ENCODE measurements at places on chromosomes 2 and 18.

DNA sequence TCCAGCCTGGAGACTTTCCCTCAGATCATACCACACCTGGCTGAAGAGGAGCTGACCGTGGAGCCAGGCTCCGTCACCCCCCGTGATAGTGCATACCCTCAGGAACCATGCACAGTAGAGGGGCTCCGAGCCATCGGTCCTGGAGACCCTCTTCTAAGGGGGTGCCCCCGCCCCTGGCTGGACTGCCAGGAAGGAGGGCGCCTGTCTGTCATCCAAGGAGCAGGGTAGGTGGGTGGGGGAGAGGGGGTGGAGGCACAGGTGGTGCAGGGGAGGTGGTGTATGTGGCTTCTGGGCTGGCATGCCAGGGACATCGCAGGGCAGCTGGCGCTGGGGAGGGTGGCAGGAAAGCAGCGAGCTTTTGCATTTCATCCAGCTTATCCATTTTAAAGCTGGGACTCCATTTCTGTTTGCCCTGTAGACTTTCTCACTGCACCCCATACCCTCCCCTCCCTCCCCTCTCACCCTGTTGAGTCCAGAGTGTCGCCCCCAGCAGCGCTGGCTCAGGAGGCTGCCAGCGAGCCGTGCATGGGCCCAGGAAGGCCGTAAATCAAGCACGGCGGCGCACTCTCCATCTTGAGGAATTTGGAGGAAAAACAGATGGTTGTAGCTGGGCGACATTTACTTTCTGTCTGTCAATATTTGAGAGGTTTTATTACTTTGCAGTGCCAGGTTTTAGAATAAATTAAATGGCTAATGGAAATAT is 56.2 kb upstream of the HS6ST1 start:
- no peak for DNase-seq

GRCh38 chr2:26687801-26688200 is 4.7 kb upstream of the KCNK3 start:
- no peak for DNase-seq

DNA sequence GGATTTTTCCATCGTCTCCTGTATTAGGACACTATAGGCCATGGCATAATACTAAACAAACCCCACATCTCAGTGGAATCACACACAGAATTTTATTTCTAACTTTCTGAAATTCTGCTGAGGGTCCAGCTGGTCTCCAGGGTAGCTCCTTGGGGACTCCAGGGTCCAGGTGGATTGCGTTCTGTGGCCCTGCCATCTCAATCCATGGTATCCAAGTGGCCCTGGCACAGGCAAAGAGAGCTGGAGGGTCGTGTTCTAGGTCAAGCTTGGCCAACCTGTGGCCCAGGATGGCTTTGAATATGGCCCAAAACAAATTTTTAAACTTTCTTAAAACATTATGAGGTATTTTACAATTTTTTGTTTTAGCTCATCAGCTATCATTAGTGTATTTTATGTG is 134.6 kb downstream of the CTIF start:
- DNase-seq: no peak

GRCh38 chr2:242051463-242051862 is 181.9 kb downstream of the RTP5 start:
- no peak for DNase-seq

DNA sequence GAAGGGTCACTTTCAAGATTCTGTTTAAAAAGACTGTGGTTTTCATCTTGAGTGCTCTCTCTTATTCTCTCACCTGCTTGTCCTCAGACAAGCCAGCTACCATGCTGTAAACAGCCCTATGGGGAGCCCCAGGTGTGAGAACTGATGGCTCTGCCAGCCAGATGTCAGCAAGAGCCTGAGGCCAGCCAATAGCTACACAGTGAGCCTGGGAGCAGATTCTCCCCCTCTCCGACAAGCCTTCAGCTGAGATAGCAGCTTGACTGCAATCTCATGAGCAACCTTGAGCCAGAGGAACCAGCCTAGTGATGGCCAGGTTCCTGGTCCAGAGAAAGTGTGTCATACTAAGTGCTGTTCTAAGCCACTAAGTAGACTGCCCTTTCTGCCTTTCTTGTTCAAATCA is 272.1 kb downstream of the NAPG start:
- no peak for DNase-seq
